NCI-H526 (cell line): ENCODE measurements at places on chromosomes 16 and 17.

GRCh38 chr17:7889166-7889955 is 772 bp downstream of the CHD3 start:
- DNase-seq = peak; percentile 70

GRCh38 chr16:1884889-1885288 is 12.9 kb upstream of the MEIOB start:
- DNase-seq = no peak

DNA sequence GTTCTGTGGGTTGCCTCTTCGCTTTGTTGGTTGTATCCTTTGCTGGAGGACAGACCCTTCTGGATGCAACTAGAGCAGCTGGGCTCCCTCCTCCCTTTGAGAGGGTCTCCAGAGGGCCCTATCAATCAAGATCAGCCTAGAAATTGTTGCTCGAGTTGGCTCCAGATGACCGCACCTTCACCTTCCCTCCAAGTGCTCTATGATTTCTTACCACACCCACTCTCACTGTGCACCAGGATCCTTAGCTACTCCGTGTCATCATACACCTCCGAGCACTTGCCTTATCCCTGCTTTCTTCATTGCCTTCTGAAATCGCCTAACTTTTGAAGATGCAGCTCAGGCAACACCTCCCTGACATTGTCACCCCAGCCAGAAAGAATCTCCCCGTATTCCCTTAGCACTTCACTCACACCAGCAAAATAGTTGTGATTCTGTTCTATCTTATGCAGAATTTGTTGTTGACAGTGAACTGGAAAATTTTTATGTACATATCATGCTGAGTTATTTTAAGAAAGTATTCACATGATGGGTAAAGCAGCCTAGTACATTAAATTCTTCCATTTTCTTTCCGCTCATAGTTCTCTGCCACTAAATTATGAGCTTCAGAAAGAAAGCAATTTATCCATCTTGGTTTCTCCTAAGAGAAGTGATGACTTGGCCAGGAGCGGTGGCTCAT is 52.9 kb downstream of the ABAT start:
- no peak for DNase-seq

DNA sequence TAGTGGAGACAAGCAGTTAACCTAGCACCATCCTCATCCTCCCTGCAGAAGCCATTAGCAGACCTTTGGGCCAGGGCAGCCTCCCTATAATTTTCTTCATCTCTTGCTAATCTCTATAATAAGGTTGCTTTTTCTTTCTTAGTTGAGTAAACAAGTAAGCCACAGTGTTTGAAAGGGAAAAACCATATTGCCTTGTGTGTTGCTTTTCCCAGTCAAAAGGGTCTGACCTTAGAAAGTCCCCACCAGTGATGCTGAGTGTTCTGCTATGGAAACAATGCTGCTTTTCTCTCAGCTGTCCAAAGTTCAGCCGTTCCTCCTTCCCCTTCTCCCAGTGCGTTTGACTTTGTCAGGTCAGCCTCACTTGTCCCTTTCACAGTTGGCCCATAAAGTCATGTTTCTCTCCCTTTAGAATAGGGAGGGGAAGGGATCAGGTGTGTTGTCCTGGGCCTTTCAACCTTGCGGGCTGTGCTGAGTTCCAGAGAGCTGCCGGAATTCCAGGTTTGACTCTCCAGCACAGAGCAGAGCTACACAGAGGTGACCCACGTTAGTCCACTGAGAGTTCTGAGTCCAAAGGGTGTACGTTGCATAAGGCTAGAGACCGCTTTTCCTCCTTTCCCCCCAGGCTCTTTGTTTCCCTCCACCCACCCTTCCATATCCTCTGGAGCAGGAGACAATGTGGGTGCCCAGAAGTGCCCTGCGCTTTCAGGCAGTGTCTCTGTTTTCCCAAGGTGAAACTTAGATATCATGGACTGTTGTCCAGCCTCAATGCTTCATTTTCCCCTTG is 15.9 kb upstream of the CLEC18C start:
- DNase-seq = no peak

DNA sequence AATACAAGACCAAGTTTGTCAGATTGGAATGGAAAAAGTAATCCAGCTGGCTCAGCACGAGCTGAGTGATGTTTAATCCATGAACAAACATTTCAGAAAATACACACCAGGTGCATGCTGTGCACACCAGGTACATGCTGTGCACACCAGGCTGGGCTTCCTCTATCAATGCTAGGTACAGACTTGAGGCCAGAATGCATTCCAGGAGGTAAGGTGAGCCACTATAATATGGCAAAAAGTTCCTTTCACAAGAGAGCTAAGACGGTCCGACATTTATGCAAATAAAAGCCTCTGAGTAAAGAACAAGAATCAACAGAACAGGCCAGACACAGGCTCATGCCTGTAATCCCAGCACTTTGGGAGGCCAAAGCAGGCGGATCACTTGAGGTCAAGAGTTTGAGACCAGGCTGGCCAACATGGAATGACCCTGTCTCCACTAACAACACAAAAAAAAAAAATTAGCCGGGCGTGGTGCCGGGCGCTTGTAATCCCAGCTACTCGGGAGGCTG is 128.2 kb downstream of the ZNF778 start:
- DNase-seq = peak; percentile 24

GRCh38 chr16:89473791-89474414 is 16.5 kb downstream of the ANKRD11 start:
- no peak for DNase-seq

- DNase-seq = no peak
Observed at GRCh38 chr17:57544401-57544800, 200.7 kb downstream of the CCDC182 start.

DNA sequence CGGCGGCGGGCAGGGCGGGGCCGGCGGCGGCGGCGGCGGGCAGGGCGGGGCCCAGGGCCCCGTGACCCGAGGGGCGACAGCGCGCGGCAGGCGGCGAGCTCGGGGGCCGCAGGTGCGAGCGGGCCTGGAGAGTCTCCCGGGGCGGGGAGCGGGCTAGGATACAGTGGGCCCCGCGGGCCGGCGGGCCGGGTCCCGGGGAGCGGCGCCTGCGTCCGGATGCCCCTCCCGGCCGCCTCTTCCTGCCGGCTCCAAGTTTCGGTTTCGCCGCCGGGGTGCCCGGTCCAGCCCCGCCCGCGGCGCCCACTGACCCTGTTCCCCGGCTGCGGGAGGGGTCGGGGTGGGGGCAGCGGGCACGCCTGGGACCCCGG is at the start of gene RNF213:
TSS of gene RNF213 (plus strand) at position 62 of the 368 bp plus-strand sequence. CDS start 2,830 bp downstream, outside the sequence.
- no peak for DNase-seq

DNA sequence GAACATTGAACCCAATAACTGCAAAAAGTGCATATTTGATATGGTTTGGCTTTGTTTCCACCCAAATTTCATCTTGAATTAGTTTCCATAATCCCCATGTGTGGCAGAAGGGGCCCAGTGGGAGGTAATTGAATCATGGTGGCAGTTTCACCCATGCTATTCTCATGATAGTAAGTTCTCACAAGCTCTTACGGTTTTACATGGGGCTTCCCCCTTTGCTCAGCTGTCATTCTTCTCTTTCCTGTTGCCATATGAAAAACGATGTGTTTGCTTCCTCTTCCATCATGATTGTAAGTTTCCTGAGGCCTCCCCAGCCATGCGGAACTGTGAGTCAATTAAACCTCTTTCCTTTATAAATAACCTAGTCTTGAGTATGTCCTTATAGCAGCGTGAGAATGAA is 127.6 kb downstream of the CHD9NB start:
- DNase-seq = no peak

- DNase-seq = no peak
Observed at GRCh38 chr17:31598399-31598782, 206.9 kb downstream of the RAB11FIP4 start.

DNA sequence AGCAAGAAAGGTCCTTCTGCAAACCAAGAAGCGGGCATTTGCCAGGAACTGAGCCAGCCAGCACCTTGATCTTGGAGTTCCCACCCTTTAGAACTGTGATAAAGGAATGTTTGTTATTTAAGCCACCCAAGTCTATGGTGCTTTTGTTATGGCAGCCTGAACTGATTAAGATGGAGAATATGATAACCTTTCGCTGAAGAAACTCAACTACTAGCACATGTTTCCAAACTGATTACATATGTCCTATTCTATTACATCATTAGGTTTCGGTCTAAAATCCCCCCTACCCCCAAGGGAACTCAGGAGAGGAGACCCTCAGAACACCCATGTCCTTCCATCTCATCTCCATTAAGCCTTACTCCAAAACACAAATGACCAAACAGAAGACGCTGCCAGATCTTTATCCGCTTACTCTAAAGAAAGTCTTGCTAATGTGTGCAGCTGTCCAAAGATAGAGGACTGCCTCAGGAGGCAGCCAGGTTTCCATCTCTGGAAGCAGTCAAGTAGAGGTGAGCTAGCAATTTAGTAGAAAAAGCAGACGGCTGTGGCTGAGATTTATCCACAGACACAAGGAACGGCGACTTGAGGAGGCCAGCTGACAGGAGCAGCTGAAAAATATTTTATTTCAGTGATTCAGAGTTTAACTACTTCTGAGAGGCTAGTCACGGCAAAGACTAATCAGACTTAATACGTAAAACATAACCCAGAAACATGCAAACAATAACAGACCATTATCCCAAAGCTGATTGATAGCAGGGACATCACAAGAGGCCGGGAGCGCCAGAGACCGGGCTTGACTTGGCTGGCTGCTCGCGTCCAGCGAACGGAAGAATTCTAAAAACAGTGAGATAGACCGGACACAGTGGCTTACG is 611.4 kb upstream of the CDH5 start:
- no peak for DNase-seq

DNA sequence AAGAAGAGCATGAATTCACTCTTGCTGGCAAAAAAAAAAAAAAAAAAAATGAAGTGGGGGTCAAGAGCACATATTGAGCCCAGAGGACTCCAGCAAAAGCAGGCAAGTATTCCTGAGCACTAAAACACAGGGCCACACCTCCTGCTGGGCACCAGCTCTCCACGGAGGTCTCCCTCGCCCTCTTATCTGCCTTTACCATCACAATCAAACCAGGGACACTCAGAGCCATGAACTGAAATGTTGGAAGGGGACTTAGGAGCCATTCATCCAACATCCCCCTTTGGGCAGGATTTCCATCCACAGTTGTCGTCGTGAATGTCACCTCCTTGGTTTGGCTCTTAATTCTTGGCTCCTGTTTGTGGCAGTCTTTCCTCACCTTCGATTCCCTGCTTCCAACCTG is 89.8 kb upstream of the GNAO1 start:
- no peak for DNase-seq

DNA sequence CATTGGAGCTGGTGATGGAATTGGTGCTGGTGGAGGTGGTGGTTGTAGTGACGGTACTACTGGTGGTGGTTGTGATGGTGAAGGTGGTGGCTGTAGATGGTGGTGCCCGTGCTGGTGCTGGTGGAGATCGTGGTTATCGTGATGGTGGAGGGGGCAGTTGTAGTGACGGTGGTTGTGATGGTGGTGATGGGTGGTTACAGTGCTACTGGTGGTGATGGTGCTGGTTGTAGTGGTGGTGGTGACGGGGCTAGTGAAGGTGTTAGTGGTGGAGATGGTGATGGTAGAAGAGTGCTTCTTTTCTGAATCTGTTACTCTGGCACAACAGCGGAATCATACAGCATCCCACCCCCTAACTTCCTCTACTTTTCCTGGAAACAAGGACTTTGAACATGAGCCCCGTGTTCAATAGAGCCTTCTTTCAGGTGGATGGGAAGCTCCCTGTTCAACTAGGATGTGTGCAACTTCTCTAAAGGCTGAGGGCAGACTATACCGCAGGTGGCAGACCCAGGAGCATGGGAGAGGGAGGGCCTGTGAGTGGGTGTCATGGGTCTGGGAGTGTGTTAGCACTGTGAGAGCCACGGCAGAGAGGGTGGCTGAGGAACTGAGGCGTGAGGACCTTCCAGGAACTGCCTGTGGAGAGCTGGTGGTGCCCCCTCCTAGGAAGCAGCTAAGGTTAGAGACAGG is 8.2 kb downstream of the TBX21 start:
- DNase-seq = no peak

GRCh38 chr16:50393858-50394802 is 25.3 kb upstream of the BRD7 start:
- DNase-seq = no peak

- DNase-seq = no peak
Observed at GRCh38 chr17:21711182-21711581, 18.9 kb downstream of the KCNJ18 start.
